CD4-positive, alpha-beta T cell treated with Interleukin-4 for 1 hour (primary cell): ENCODE measurements at places on chromosomes 11 and 22.

- peak; percentile 43 for DNase-seq
Measured at GRCh38 chr11:88552379-88553062, 215.0 kb upstream of the CTSC start.

GRCh38 chr22:28670756-28671155 lies 8.9 kb downstream of the TTC28 start:
- no peak for DNase-seq

DNA sequence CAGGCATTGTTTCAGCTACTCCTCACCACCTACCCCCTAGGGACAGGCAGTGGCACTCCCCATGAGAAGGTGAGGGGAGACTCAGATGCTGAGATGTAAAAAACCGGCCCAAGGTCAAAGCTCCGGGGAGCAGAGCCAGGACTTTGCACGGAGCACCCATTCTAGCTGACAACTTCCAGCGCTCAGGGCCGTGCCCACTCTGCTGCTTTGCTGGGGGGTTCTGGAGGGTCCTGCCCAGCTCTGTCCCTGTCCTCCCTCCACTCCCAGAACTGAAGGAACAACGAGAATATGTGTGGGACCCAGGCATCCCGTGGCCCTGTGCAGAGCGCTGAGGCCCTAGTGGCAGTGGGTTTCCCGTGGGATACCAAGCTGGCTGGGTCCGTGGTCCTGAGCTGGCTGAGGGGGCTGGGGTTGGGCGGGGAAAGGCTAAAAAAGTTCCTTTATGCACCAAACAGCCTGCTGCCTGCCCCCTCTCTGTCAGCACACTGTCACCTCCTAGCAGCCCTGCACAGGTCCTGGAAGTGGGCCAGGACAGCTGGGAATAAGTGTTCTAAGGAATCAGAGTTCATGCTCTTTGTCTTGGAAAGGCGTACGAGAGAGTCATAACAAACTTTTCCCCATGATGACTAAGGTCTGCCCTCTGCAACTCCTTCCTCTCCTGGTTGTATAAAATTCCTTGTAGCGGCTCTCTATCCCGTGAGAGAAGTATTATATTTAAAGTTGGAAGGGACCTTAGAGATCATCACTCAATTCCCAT lies 1.9 kb downstream of the MS4A10 start:
- no peak for DNase-seq

DNA sequence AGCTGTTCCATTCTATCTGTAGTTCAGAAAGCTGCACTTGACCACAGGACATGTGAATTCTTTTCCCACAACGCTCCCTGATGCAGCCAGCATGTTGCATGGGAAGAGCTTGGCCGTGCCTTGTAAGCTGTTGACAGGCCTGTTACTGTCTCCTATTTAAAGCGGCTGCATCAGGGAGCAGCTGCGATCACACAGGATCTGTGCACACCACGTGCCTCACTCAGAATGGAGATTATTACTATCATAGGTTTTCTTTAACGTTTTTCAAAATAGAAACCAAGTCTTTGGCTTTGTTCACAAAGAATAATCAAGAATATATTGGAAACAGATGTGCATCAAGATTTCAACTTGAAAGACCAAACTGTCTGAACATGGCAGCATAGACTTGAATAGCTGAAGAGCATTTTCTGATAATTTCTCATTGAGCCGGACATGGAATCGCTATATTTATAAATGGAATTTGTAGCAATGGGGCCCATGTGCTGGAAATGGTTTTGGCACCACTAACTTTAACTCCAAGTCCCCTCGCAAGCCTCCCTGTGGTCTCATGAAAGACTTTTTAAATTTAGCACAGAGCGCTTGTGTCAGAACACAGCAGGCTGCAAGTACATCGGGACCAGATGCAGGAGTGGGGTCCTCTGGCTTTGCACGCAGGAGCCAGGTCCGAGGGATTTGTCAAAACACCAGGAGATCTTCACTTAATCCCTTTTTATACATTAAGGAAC lies 40.8 kb upstream of the MYO18B start:
- DNase-seq: no peak

DNA sequence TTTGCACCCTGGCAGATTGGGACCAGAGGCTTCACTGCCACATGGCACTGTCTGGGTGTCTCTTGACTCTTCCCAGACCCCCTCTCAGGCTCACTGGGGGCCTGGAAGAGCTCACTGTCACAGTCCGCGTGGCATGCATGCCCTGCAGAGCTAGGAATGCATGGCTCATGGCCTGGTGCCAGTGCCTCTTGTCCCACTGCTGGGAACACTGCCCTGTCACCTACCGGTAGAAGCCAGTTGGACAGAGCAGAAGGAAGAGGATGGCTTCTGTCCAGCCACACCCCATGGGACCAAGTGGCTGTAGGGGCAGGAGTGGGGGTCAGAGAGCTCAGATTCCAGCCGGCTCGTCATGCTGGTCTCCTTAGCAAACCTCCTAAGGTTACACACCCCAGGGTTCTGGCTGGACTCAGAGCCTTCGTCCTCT lies 29.7 kb downstream of the MB start:
- no peak for DNase-seq

GRCh38 chr11:111355956-111356659 lies 23.0 kb downstream of the POU2AF1 start:
- DNase-seq: no peak

GRCh38 chr11:96197801-96198701 lies 144.9 kb downstream of the MAML2 start:
- DNase-seq: no peak

DNA sequence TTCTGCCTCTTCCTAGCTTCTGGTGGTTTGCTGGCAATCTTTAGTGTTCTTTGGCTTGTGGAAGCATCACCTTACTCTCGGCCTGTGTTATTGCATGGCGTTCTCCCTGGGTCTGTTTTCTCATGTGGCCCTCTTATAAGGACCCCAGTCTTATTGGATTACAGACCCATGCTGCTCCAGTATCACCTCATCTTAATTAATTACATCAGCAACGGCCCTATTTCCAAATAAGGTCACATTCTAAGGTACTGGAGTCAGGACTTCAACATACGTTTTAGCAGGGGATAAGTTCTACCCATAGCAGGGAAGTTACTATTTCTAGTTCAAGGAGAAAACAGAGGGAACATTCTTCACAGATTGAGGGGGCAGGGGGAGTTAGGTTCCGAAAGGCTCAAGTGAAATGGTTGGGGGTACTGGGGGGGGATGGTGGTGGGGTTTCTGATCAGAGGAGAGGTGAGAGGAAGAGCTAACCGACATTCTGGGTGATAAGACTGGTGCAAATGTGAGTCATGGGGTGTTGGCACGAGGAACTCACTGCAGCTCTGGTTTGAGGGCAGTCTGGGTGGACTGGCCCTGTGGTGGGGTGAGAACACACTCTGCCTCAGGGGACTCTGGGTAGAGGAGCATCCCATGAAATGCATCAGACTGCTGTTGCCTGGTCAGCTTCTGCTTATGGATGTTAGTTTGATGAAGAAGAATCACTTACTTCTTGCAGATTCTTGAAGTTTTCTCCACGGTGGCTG lies 51.5 kb upstream of the ZBED5 start:
- DNase-seq: no peak

DNA sequence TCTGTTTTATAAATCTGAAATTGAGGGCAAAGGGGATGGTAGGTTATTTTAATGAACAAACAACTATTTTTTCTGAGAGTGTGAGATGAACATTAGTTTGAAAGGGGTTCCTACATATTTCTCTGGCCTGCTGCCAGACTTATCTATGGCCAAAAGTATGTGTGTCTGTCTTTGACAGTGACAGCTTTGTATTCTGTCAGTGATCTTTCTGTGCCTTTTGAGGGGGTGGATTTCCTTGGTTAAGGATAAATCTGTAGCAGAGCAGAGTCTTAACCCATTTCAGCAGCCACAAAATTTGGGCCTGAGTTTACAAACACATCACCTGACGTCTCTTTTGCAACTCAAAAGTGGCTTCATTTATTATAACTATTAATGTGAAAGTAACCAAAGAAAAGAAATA lies 30.9 kb downstream of the ZFTA start:
- no peak for DNase-seq

GRCh38 chr22:34390400-34390799 lies 470.1 kb upstream of the LARGE1 start:
- DNase-seq: no peak

- no peak for DNase-seq
Measured at GRCh38 chr11:69211540-69211919, 55.8 kb downstream of the SMIM38 start.

GRCh38 chr22:21837248-21837979 lies 30.0 kb downstream of the MAPK1 start:
- DNase-seq: no peak

DNA sequence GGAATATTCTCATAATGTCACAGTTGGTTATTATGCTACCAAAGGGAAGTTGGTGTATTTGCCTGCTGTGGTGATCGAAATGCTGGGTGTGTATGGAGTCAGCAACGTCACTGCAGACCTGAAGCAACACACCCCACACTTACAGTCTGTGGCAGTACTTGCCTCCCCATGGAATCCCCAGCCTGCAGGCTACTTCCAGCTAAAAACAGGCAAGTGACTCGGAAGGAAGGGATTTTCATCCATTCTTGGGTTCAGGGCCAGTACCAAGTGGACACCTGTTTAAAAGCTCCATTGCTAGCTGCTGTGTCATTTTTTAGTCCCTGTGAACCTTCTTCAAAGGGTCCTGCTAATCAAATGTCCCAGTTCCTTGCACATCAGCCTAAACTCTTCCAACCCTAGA lies 149.6 kb downstream of the C11orf91 start:
- DNase-seq: no peak

GRCh38 chr22:37299969-37300509 lies 17.7 kb downstream of the CYTH4 start:
- no peak for DNase-seq

DNA sequence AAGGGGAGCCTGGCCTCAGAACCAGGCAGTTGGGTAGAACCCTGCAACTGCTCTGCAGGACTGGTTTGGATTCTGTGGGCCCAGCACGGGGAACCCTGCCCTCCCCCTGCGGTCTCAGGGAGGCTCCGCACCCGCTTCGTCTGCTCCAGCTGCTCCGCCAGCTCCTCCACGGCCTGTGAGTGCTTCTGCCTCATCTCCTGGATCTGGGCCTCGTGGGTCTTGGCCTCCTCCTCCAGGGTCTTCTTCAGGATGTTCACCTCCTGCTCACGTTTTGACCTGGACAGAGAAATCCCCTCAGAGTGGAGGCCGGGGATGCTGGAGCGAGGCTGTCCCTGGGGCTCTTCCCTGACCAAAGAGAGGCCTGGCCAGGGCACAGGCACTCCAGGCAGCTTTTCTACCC lies 41.9 kb downstream of the APOL1 start:
- DNase-seq: no peak

GRCh38 chr11:60029015-60029632 lies 11.1 kb upstream of the OOSP2 start:
- DNase-seq: no peak

- DNase-seq: no peak
Measured at GRCh38 chr22:23008896-23009295, 61.4 kb upstream of the GNAZ start.

DNA sequence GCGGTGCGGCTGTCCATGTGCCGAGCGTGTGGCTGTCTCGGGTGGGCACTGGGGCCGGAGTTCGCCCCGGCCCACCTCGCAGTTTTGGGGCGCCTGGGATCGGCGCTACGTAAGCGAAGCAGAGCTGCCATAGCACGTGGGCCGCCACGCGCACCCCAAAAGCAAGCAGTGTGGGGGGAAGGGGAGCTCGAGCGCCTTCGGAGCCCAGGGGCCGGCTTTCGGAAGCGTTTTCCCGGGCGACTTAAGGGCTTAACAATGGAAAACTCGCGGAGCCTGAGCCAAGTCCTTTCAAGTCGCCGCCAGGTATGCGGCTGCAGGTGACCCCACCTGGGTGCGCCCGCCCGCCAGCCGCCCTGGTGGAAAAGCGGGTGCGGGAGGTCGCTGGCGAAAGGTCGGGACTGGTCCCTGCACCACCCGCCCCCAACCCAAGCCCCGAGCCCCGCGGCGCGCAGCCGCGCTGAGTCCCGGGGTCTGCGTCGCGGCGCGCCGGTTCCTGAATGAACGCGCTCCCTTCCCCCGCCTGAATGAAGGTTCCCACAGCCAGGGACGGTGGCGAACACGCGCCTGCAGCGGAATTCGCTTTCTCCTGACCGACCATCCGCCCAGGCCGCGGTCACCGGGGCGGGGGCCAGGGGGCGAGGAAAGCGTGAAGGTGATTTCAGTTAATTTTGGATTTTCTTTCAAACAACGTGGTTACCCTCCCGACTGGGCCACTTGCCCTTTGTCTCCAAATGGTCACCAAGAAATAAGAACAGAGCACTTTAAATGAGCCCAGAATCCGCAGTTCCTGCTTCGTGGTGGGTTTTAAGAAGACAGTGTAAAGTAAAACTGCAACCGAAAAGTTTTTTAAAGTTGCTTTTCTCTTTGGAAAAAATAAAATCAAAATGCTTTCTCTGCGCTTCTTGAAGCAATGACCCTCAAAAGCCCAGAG lies 2.8 kb upstream of the CCND1 start:
- no peak for DNase-seq

GRCh38 chr11:133081730-133082452 lies 450.4 kb downstream of the OPCML start:
- DNase-seq: no peak

DNA sequence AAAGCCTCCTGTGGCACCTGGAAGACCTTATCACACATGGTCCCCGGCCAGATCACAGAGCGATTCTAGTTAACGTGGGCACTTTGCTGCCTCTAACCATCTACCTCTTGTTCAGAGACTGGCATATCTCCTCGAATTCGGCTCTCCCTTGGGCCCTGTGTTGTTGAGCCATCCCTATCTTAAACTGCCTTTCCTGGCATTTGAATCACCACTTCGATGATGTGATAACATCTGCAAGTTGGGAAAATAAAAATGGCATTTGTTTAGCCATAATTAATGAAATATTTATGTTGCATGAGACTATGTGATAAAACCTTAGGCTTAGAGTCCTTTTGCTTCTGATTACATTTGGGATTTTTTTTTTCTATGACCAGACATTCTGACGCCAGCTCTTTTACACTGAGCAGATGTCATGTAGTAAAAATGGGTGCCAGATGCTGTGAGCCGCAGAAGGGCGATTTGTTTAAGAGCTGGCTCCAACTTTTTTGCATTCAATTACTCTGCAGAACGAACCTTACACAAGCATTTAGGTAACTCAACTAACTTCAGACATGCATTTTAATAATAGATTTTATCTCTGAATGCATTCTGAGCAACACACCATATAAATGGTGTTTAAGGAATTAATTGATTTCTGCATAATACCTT lies 58.5 kb upstream of the PARVA start:
- DNase-seq: no peak

- DNase-seq: no peak
Measured at GRCh38 chr22:39574779-39575551, 4.4 kb downstream of the CACNA1I start.

DNA sequence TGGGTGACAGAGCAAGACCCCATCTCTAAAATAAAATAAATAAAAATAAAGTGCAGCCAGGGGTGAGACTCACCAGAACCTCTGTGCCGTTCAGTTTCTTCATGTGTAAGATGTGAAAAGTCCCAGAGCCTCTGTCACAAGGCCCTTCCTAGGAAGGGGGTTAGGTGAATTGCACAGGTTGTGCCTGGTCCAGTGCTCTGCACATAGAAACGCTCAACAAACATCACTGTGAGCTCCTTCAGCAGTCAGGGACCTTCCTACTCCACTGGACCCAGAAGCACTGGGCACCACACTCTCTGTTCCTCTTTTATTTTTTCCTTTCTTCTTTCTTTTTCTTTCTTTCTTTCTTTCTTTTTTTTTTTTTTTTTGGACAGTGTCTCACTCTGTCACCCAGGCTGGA lies 22.3 kb downstream of the MRPL21 start:
- DNase-seq: no peak

GRCh38 chr11:5124891-5125620 lies 13.1 kb downstream of the OR52A5 start:
- no peak for DNase-seq

- no peak for DNase-seq
Measured at GRCh38 chr11:45182902-45183301, 36.5 kb downstream of the PRDM11 start.

- DNase-seq: no peak
Measured at GRCh38 chr11:41613326-41613725, 153.9 kb upstream of the LRRC4C start.
